ENCODE measurements at places on chromosomes 3 and 15.

GRCh38 chr3:130787422-130788068, 40.9 kb upstream of the PIK3R4 start:
- DNase-seq, result no peak

DNA sequence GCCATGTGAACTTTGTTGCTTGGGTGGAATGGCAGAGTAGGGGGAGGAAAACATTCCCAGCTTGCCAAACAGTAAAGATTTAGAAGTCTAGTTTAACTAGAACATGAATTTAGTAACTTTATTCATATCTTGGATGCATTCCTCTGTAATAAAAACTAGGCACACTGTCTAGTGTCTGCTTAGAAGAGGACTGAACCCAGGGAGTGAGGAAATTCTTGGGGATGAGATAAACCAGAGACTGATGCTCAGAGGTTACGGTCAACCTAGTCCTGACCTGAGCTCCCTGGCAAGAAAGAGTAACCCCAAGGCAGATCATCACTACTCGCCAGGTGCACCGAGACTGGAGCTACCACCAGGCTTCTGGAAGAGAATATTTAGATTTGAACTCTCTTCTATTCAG, 58.2 kb downstream of the SNRK start:
- DNase-seq, result no peak

- DNase-seq, result no peak
Observed at GRCh38 chr3:115336836-115337235, 189.7 kb upstream of the ZBTB20 start.

DNA sequence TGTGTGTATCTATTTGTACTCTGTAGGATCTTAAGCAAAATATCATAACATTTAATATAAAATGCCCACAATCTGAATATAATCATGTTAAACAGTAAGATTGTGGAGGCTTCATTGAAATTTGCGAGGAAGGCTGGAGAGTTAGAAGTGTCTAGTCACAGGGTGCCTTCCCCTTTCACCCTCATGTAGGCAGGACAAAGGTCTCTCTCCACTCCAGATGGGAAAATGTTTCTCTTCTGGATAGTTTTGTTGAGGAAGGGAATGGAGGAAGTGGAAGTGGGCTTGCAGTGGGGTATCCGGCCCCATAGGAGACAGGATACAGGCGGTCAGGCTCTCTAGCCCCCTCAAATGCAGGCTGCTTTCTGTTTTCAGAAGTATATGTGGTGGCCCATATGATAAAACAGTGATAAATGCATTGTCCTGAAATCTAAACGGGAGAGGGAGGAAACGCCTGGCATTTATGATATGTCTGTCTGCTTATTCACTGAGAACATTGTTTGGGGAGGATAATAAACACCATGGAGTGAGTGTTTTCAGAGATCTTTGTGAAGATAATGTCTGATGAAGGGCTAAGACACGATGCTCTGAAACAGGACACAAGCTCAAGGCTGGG, 13.3 kb upstream of the MYZAP start:
- DNase-seq, result no peak

DNA sequence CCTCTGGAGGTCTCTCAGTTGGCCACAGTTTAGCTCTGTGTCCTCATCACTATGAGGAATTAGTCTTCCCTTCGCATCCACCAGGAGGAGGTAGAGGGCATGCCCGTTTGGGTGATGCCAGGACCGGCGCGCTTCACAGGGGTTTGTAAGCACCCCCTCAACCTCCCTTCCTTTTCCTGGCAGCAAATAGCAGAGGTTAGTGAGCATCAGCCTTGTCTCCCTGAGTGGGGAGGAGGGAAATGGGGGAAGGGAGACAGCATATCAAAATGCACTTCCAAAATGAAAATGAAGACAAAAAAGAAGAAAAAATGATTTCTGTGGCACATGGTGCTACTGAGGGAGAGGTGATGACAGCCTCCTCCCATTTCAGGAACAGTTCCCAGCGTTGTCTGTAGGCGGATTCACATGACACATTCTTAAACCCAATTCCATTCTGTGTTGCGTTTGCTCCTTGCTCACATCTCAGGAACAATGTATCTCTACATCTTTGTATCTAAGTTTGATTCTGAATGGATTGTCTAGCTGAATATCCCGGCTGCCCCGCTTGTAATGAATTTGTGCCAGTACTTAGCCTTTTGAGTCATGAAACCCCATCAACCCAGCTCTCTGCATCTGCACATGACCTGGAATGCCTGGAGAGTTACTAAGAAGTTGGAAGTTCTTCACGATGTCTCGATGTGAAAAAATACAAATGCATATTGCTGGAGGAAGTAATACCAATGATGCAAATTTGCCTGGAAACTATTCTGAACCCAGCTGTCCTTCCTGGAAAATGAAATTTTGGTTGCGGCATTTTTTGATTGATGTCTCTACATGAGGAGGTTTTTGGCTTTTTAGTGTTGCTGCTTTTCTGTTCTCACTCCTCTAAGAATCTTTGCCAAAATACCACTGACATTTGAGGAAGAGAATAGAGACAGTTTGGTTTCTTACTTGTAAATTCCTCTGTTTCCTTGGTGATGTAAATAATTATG, 45.2 kb downstream of the TYRO3 start:
- peak; percentile 26 for DNase-seq

DNA sequence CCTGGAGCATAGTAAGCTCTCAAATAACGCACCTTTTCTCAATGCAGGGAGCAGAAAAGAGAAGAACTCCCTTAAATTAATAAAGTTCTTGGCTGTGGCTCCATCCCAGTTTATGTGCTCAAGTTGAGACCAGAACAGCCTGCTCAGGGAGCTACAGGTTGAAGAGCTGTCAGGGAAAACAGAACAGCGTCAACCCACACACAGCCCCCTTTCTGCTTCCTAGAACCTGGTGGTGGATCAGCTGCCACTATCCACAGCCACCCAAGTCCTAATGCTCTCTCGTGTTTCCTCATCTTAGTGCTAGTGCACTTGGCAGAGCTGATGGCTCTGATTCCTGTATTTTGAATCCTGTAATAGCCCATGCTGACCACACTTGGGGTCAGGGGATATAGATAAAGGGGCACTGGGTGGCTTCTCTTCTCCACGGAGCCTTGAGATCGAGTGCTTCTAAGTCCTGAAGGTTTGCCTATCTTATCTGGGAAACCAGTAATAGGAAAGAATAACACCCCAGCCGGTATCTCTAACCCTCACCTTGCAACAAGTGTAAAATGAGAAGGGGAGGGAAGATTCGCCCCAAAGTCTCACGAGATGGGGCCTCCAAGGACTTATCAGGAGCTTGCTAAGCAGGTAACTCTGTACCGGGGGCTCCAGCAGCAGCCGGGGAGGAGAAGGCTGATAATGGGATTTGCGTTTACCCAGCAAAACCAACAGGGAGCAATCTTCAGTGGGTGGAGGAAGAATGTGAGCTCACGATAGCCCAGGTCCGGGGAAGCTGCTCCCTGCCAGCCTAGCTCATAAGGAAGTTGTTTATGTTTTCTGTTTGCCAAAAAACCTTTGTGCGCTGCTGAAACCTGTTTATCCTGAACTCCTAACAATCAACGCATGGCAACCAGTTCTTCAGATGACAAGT, 136.2 kb upstream of the ICE2 start:
- DNase-seq, result no peak

- no peak for DNase-seq
Observed at GRCh38 chr15:29693225-29693624, 129.0 kb downstream of the TJP1 start.

DNA sequence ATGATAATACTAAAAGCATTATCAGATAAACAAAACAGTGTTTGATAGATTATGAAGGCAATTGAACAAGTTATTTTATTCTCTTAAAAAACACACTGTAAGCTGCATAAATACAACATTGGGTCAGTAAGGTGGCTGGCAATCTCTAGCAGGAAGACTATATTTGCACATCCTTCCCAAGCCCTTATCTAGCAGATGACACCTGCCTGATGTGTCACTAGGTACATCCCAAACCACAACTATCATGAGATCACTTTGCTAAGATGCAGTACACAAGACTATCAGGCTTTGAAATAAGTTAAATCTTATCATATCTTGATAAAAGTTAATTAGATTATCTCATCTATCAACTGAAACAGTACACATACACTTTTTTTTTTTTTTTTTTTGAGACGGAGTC, 417.4 kb downstream of the MECOM start:
- no peak for DNase-seq

GRCh38 chr3:159923956-159924355, 64.7 kb upstream of the IL12A start:
- DNase-seq, result no peak

DNA sequence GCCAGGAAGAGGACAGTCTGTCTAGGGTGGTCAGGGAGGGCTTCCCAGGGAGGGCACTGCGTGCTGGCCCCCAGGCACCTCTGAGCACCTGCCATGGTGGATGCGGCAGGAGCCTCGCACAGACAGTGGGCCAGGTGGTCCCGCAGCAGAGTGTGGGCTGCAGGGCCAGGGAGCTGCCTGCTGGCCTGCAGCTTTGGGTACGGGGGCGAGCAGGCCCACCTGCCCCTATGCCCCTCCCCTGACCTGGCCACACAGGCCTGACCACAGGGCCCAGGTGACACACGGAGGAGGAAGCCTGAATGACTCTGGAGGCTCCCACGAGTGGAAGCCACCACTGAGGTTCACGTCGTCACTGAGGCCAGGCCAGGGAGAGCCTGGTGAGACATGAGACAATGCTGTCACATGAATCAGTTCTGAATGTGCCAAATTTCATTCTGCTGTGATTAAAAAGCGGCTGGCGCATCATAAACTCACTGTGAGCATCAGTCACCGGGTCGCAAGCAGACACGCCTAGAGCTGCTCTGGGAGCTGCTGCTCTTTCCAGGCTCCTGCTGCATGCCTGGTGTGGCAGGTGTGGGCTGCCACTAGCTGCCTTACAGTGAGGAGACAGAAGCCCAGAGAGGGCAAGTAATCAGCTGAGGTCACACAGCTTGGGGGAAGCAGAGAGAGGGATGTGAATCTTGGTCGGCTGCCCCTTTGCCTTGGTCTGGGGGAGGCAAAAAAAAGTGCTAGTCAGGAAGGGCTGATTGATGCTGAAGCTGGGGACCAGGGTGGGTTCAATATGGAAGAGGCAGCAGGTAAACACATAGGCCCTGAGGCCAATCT, 39.5 kb upstream of the IQSEC1 start:
- no peak for DNase-seq

DNA sequence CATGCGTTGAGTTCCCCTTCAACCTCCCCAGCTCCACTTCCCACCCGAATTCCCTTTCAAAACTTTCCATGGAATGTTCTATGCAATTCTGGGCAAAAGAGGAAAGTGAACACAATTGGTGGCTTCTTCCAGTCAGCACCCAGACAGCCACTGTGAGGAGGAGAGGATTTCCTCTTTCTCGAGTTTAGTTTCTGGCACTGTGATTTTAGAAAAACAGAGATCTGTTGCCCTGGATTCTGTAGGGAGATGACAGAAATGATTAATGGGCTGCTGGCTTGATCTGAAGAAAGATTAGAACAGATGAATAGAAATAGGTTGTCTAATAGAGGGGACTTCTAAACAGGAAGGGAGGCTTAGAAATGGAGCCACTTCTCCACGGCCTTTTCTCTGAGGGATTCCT, 172.0 kb downstream of the MCTP2 start:
- no peak for DNase-seq

DNA sequence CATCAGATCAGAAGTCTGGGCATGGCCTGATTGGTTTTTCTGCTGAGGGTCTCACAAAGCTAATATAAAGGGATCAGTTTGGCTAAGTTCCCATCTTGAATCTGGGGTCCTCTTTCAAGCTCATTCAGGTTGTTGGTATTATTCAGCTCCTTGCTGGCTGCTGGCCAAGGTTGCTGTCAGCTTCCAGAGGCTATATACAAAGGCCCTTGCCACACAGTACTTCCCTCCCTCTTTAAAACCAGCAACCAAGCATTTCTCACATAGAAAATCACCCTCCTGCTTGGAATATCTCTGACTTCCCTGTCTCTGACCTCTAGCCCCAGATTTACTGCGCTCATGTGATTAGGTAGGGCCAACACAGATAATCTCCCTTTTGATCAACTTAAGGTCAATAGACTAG, 442.9 kb downstream of the ERC2 start:
- no peak for DNase-seq

DNA sequence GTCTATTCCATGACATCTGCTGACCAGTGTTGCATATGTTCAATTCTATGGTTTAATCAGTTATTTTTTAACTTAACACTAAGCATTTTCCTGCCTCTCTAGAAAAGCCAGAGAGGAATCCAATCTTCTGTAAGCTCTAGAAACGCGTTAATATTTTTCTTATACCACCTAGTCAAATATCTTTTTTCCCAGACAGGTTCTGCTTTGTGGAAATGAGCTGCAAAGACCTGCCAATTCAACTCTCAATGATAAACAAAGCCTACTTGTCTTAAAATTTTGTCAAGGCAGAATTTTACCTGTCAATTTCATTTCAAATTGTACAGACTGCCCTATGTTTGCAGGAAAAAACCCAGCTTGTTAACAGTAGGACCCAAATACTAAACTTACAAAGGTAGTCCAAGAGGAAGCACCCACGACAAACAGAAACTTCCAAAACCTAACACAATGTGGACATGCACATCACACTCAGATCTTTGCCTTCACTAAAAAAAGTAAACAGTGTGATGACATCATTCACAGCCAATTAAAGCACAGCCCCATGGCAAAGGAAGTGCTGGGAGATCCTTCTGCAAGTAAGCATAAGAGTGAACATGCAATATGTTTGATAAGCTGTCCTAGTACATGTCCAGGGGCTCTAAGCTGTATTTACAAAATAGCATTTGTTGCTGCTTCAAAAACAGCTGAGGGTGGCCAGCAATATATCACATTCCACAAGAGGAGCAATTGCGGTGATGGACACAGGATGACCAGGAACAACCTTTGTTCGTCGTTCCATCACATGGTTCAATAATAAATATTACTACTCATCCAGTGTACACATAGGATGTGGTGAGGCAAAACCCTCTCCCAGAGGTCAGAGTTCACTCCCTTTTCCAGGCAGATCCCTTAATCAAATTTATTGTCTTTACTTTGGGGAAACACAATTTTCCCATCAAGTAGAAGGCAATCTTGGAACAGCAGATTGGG, 139.4 kb upstream of the TSC22D2 start:
- no peak for DNase-seq

DNA sequence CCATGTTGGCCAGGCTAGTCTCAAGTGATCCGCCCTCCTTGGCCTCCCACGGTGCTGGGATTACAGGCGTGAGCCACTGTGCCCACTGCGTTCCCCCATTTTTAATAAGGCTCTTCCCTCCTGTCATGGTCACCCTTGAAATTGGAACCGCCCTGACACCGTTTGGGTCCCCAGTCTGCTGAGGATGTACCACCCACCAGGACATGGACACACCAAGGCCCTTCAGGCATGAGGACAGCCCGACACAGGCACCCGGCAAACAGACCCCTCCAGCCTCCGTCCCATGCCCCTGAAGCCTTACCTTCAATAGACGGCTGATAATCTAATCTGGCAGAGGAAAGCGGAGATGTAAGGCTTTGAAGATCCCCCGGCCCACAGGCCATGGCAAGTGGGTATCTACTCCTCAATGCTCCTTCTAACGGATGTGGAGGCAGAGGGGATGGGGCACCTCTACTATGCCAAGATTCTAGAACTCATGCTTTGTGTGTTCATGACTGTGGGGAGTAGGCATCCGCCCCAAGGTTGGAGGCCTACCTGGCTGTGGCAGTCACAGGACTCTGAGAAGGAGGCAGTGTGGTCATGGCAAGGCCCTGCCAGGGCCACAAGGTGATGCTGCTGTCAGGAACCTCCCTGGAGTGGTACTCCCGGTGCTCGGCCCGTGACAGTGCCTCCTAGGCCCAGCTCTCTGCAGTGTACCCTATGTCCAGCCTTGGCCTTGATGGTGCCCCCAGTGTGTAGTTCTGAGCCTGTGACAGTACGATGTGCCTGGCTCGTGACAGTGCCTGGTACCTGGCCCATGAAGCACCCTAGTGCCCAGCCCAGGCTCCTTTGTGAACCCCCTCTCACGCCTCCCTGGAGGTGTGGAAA, 18.6 kb upstream of the PRSS50 start:
- no peak for DNase-seq
